Stimulated activated CD8-positive, alpha-beta memory T cell treated with anti-CD3 and anti-CD28 coated beads, Interleukin-7, amount 100 ng/mL, for 1 hour (primary cell): ENCODE measurements at places on chromosomes 7 and 10.

DNA sequence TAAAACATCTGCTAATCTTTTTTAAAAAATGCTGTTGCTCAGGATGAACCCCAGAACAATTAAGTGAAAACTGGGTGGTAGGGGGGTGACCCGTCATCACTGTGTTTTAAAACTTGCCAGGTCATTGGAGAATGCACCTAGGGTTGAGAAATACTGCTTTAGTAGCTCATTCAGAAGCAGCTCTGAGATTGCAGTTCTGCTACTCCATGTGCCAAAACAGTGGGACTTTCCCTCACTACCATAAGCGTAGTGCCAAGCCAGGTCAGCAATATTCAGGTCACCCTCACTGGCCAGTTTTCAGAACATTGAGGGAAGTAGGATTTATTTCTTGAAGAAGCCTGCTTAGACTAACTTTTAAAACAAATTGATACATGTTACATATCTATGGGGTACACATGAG is 5.2 kb downstream of the STEAP2 start:
- DNase-seq, result no peak

- DNase-seq, result no peak
These were observed 288.3 kb upstream of the HABP2 start for GRCh38 chr10:113264333-113265131.

- DNase-seq, result no peak
These were observed 181.1 kb downstream of the SDHAF3 start for GRCh38 chr7:97298561-97298960.

- no peak for DNase-seq
These were observed 13.1 kb upstream of the IMPDH1 start for GRCh38 chr7:128422842-128423241.

- no peak for DNase-seq
These were observed 52.3 kb downstream of the RBM20 start for GRCh38 chr10:110696436-110696835.

DNA sequence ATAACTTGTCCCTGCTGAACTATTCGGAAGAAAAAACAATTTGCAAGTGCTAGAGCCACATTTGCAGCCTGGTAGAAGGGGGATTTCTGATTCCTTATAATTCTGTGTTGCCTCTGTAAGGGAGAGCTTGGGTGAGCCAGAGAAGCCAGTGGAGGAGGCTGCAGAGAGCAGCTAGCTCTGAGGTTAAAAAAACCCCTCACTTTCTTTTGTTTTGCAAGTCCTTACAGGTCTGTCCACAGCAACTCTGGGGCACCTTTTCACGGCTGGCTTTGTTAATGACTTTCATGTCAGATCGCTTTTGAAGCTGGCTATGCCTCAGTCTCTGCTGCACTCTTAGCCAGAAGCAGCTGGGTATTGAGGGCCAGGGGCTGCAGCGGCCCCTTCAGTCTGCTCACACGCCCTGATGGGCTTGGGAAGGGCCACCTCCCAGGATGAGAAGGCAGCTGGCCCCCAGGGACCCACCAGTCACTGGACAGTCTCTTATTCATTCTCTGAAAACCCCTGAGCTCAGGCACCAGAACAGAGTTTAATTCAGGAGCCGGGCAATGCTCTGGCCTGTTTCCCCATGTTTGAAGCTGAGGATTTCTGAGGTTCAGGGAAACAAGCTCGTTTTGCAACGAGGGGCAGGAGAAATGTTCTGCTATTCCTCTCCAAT is 30.9 kb downstream of the TRIM8 start:
- DNase-seq, result no peak

- no peak for DNase-seq
These were observed 15.1 kb downstream of the HTR7 start for GRCh38 chr10:90842725-90843124.

- DNase-seq, result no peak
These were observed 248.1 kb downstream of the MTERF1 start for GRCh38 chr7:91632234-91632940.

GRCh38 chr10:3451516-3452172 is 279.1 kb upstream of the PITRM1 start:
- no peak for DNase-seq

DNA sequence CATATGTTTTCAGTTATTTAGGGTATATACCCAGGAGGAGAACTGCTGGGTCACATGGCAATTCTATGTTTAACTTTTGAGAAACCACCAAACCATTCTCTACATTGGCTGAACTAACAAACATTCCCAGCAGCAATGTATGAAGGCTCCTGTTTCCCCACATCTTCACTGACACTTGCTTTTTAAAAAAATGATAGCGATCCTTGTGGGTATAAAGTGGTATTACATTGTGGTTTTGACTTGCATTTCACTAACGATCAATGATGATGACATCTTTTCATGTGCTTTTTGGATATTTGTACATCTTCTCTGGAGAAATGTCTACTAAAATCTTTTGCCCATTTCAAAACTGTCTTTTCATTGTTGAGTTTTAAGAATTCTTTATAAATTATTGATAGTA is 51.2 kb upstream of the ANAPC16 start:
- no peak for DNase-seq

DNA sequence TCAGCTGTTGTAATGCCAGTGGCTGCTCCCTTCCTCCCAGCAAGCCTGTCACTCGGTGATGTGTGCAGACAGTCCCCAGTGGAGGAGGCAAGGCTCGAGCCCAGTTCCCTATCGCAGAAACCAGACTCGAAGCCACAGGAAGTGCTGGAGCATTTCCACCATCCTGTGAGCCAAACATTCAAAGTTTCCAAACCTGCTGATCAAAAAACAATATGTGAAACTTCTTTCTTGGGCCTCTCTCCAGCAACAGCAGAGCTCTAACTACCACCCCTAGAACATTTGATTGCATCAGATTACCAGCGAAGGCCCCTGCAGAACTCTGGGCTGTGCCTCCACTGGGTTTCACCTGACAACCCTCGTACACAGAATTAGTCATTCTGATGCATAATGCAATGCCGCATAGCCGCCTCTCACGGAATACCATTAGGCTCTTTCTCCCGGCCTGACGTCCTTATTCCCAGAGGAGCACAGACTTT is 94.0 kb downstream of the ELMO1 start:
- DNase-seq, result no peak

- DNase-seq, result no peak
These were observed 997.0 kb upstream of the POT1 start for GRCh38 chr7:125926621-125927020.

- no peak for DNase-seq
These were observed 136.6 kb downstream of the ARID5B start for GRCh38 chr10:62037890-62038608.

DNA sequence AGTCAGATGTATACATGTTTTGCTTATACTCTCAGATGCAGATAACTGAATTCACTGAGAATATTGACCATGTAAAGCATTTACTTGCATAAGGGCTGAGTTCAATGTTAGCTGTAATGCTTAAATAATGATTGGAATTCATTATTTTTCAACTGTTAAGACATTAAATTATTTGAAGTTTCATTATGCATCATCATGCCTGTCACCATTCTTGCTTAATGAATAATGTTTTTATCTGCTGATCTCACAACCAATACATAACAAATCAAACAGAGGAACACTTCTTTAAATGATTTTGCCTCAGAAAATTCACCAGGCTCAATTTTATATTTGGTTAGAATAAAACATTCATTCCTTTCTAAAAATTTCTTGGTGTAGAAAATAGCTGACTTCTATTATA is 233.4 kb downstream of the GPR37 start:
- DNase-seq, result no peak

DNA sequence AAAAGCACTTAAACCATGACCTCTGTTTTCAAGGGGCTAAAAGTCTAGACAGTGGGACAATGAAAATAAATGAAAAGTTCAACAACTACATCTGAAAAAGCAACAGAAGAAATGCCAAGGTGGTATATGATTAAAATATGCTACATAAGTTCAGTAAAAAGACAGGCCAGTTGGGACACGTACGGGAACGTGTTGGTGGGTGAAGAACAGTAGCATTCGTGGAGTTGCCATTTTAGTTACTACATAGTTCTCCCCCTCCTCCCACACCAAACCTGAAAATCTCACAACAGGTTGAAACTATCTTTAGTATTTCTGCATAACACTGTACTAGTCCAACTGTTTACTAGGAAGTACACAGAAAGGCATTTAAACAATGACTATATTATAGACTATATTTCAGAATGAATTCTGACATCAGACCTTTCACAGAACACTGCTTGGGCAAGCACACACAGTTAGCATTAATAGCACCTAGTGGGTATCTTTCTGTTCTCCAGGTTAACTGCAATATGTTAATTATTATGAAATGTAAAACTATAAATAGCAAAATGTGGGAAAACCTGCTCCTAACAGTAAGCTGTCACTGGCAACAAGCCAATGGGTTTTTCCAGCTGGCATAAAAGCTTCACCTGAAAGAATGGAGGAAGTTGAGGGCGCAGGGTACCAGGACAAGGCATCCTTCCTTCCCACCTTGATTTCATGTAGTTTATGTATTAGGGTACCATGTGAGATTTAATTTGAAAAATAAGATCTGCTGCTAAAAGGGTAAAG is 135.0 kb downstream of the STRA8 start:
- no peak for DNase-seq

DNA sequence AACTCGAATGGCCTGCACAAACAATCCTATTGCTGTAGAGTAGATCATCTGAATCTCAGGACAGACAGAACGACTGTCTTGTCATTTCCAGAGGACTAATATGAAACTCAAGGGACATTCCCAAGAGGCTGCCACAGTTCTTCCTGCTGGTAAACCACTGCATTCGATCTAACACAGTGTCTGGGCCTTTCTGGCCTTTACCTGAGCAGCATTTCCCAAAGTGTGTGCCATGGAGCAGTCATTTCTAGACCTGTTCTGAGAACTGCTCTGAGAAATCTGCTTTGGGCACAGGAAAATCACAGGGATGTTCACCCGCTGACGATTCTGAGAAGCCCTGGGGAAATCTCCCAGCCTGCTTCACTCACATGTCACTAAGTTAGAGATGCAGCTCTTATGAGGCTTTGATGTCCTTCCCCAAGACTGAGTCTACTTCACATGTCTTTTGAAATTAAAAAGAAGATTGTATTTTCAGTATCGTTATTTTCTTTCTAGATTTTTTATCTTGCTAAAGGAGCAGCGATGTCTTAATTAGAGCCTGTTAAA is 18.4 kb downstream of the GPNMB start:
- no peak for DNase-seq

DNA sequence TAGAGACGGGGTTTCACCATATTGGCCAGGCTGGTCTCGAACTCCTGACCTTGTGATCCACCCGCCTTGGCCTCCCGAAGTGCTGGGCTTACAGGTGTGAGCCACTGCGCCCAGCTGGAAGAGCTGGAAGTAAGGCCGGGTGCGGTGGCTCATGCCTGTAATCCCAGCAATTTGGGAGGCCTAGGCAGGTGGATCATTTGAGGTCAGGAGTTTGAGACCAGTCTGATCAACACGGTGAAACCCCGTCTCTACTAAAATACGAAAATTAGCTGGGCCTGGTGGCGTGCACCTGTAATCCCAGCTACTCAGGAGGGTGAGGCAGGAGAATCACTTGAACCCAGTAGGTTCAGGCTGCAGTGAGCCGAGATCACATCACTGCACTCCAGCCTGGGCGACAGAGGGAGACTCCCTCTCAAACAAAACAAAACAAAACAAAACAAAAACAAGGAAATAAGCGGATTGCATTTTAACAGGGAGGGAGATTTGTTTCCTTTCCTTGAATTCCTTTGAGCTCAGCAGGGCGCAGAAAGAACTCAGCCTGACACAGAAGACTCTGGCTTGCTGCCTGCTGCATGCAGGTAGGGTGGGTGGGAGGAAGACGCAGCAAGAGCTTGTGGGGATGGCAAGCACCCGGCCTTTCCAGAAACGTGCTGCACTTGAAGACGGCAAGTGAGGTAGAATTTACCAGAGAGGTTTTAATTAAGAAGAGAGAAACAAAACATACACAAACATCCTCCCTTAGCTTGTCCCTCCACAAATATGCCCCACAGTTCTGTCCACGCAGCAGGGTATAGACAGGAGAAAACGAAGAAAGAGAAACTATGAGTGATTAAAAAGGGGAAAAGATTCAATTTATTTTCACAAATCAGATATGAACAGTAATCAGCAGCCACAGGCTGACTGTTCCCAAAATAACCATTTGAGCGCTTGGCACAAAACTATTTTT is 148.0 kb downstream of the RNF216 start:
- DNase-seq, result no peak

- DNase-seq, result no peak
These were observed 144.1 kb downstream of the GLCCI1 start for GRCh38 chr7:8112685-8113084.

- no peak for DNase-seq
These were observed 24.1 kb upstream of the MINDY3 start for GRCh38 chr10:15884447-15884846.

DNA sequence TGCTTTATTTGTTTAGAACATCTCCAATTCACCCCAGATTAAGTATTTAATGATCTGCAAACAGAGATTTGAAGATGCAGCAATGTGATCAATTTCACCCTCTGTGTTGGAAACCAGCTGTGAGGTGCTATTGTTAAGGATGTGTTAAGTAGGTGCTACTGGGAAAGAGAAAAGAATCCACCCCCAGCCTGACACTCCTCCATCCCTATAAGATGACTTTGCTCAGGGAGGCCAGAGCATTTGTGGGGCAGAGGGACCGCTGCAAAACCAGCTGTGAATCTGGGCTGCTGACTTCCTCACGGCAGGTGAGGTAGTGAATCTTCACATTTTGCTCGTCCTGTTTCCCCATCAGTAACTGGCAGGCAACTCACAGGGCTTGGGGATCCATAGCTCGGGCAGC is 297.5 kb downstream of the GFRA1 start:
- no peak for DNase-seq

DNA sequence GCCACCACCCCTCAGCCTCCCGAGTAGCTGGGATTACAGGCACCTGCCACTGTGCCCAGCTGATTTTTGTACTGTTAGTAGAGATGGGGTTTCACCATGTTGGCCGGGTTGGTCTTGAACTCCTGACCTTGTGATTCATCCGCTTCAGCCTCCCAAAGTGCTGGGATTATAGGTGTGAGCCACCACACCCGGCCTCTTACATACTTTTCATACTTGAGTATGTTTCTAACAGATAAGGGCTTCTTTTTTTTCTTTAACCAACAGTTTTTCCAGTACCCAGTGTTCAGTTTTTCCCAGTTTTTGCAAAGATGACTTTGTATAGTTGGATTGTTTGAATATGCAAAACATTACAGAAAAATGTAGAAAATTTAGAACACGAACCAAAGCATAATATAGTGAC is 7.7 kb downstream of the EIF4H start:
- no peak for DNase-seq

GRCh38 chr10:118753331-118754228 is 1.2 kb downstream of the CACUL1 start:
- no peak for DNase-seq

DNA sequence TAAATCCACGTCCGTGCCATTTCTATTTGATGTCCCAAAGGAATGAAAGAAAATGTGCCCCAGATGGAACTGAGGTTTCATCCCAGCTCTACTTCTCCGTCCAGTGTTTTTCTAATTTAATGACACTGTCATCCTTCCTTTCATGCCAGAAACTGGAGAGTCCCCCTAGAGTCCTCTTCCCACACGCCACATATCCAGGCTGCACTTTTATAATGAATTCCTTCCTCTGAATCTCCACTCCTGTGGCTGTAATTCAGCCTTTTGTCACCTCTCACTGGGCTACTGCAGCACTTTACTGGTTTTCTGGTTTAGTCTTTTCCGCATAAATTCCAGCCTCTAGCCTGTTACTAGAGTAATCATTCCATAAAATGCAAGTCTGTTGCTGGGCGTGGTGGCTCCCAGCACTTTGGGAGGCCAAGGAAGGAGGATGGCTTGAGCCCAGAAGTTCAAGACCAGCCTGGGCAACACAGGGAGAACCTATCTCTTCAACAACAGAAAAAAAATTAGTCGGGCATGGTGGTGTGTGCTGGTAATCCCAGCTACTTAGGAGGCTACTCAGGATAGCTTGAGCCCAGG is 142.6 kb upstream of the RHEB start:
- no peak for DNase-seq

GRCh38 chr7:30470163-30470770 is 8.3 kb downstream of the NOD1 start:
- no peak for DNase-seq
